ENCODE measurements at places on chromosomes 6 and 20.

GRCh38 chr20:57654363-57654997 lies 34.3 kb upstream of the ZBP1 start:
- no peak for DNase-seq

DNA sequence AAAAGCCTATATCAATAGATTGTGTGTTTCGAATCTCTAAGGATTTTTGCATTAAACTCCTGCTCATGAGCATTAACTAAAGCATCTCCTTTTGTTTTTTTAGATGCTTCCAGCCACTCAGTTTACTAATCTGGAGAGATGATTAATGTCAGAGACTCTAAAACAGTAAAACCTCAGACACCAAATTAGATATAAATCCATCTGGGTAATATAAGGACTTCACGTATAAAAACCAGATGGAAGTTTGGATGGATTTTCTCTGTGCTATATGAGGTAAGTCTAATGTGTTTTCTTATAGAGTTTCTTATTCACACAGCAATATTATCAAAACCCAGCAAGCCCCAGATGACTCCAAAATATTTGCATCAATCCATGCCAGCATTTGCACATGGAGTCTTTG lies 137.2 kb downstream of the SYNE1 start:
- no peak for DNase-seq

DNA sequence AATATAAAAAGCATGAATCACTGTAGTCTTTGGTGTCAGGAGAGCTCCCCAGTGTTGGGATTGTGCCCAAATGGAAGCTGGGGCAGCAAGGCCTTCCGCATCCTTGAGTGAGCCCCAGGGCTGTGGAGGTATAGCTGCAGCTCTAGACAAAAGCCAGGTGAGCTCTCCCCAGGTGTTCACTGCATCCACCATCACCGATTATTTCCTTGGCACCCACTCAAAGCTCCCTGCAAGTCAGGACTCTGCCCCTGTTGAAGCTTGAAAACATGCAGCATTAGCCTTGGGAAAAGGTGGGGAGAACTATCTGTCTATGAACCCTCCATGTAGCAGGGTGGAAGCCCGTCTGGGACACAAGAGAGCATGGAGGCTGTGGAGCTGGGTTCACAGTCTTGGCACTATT lies 228.8 kb downstream of the BMP7 start:
- DNase-seq, result no peak

DNA sequence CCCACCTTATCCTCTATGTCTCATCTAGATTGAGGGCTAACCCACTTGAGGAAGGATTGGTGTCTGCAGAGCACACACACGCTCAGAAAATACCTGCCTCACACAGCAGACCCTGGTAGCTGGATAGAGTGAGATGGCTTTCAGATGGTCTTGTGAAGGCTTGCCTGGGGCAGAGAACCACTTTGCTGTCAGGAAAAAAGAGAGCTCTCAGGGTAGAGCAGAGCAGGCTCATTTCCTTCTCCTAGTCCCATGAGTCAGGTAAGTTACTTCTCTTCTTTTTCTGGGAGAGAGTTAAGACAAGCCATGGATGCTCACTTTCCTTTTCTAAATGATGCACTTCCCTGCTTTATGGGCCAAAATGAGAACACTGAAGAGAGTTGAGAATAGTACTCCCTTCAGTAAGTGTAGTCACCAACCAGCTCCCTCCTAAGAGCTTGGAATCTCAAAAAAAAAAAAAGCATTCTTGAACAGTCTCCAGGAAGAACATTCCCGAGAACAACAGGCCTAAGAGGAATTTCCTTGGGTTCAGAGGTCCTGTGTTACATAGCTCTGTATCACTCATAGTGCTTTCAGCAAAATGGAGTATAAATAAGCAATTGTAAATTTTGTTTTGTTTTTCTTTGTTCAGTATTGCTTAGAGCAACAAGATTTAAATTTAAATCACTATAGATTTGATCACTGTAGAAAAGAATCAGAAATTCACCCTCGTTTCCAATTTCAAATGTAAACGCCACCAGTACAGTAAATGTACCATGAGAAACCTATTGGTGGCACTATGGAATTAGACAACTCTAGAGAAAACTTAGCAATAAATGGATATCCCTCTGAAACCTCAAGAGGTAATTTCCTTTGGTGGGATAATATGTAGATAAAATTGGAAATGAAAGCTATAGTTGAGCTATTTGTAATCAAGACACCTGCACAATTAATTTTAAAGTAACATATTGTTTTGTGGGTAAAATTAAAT lies 530.3 kb downstream of the RFPL4B start:
- peak; percentile 48 for DNase-seq

GRCh38 chr20:57650266-57650665 lies 30.0 kb upstream of the ZBP1 start:
- DNase-seq, result no peak

DNA sequence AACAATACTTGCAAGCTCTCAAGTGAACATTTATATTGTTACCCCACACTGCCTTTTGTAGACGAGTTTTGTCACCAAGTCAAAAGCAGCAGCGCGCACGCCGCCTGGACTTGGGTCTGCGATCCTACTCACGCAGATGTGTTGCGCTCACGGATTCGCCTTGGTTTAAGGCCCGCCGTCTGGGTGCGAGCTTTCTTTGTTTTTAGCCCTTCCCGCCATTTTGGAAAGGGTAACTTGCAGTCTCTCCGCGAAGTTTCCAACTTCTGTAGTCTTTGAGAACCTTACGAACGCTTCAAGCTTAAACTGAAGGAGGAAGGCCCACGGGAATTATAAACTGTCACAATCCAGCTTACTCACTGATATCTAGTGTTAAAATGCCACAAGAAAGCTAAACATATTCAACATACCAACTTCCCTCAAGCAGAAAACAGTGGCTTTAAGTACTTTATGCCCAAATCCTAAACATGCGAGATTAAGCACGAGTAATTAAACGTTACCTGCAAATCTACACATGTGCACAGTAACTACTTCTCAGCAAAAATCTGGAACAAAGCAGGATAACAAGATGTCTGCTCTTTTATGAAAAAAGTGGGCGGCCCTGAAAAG lies 80.4 kb upstream of the BTN3A2 start:
- peak; percentile 47 for DNase-seq

DNA sequence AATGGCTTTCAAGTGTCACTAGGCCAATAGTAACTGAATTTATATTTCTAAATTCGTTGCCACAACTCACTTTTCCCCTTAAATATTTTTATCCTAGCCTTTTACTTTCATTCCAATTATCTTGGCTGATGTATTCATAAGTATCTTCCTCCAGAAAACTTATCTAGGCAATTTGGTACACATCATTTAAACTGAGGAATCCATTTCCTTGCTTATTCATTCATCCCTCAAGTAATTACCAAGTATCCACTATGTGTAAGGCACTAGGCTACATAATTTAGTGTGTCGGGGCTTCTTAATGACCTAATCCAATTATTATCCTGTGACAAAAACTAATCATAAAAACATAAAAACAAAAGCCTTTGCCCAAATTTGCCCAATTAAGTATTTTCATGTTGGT lies 258.3 kb upstream of the TCF21 start:
- no peak for DNase-seq

DNA sequence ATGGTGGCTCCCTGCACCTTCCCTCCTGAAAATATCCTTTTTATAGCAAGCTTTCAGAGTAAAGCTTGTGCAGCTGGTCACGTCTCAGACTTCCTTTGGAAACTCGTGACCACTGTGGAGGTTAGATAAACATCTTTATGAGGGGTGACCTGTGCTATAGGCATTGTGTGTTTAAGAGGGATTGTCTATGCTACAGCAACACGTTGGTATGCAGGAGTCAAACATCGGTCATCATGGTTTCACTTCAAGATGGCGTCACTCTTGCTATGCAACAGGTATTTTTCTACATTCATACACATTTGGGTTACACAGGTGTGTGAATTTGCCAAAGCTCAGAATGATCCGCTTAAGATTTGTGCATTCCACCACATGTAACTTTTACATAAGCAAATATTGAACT lies 14.6 kb upstream of the BLCAP start:
- DNase-seq, result no peak

DNA sequence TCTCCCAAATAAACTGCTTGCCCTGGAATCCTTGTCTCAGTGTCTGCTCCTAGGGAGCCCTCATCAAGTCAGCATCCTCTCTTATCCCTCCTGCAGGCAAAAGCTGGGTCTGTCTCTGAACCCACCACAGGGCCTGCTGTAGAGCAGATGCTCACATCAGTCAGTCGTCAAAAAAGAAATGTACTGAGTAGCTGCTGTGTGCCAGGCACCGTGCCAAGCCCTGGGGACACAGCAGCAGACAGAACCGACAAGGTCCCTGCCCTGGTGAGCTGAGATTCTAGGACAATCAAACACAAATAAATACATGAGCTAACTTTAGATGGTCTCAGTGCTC lies 68.5 kb downstream of the EYA2 start:
- no peak for DNase-seq

DNA sequence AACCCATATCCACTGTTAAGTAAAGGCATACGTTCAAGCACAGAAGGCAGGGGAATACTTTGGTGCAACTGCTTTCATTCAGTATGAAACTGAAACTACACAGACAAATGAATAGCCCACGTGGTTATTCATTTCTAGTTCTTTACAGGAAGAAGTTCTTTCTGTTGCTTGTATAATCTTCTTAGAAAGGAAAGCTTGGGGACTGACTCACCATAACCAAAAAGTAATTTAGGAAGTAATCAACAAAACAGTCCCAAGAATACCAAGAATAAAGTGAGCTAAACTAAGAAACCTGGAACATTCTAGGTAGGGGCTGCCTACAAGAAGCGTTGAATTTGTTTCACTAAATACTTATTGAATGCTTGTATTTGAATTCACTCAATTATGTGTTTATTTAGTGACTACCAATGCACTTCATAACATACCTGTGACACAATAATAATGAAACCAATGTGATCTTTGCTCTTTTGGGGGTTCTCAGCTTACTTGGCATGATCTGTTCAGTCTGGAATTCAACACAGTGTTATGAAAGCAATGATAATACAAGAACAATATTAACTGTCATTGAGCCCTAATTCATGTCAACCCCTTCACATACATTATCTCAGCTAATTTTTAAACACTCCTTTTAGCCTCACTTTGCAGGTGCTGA lies 25.1 kb upstream of the KIAA0408 start:
- no peak for DNase-seq

GRCh38 chr6:143410859-143411270 lies 39.6 kb downstream of the ADAT2 start:
- DNase-seq, result no peak

- DNase-seq, result no peak
These were observed 69.2 kb upstream of the TBC1D7 start for GRCh38 chr6:13397359-13398068.

GRCh38 chr6:41560431-41561192 lies 14.4 kb downstream of the FOXP4 start:
- DNase-seq, result no peak

DNA sequence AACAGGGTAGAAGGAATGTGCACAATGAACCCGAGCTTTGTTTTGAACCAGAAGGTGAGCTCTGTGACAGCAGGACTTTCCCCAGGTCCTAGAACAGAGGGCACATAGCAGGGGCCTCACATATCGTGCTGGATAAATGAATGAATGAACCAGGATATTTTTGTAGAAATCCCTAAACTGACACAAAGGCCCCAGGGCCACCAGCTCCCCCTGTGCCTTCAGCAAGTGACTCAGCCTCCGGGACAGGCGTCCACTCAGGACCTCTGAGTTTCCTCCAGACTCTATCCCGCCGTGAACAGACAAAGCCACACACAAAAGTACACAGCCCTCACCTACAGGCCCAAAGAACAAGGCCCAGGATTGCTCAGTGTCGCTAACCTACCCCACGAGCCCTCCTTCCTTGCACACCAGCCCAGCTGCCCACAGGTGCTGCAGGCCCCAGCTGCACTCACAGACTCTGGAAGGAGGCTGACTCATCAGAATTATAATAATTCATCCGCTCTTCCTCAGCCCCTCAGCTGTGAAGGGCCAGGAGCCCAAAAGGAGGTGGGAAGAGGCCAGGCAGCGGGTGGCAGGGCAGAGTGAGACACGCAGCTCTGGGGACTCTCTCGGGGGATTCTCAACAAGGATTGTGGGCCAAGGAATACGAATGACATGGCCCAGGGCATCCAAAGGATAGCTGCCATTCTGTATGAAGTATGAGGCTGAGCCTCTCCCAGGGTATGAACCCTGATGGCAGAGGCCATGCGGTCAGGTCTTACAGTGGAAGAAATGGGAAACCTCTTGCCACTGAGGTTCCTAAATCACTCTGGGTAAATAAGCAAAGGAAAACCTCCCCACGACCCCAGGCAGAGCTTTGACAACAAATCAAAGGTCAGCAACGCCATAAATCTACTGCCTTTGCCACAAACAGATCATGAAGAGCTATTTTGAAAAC lies 40.9 kb downstream of the SUMO4 start:
- no peak for DNase-seq

GRCh38 chr6:166097914-166098522 lies 69.6 kb downstream of the TBXT start:
- peak; percentile 11 for DNase-seq

DNA sequence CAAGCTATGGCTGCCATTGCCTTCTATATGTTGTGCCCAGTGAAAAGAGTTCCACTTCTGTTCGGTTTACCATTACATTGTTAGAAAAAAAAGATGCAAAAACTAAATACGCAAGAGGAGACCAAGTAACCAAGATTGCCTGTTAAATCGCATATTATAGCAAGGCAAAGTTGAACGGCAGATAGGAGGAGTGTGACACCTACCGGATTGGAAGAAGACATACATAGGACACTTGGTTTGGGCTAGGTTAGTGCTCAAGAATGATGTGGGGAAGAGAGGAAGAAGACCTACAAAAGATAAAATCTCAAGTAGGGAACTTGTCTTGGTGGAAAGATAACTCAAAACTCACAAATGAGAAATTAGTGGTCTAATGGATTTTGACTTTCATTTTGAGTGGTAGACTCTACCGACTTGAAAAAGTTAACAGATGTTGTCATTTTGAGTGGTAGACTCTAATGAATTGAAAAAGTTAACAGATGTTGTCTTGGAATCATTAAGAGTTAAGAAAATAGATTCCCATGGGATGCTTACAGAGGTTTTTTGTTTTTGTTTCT lies 95.5 kb downstream of the F13A1 start:
- DNase-seq, result no peak

- DNase-seq, result no peak
These were observed 19.2 kb downstream of the KCNG1 start for GRCh38 chr20:51003753-51004152.

DNA sequence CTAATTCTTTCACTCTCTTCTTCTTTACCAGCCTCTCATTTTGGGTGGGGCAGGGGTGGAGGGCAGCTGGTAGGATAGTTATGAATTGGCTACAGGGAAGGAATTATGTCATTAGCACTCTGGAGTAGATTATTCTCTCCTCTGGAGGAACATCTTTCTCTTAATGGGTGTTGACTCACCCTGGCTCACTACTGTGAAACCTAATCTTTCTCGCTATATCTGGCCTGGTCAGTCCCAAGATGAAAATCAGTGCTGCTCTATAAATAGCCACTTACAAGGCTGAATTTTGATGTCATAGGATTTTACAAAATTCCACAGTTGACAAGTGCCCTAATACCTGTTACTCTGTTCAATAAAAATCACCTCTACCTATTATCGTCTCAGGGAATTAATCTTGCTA lies 151.3 kb downstream of the COL9A1 start:
- DNase-seq, result no peak

All from urinary bladder (tissue), 4 donors.